Suppressor macrophage (primary cell): ENCODE measurements at places on chromosomes 3 and 15.

- peak; percentile 92 for DNase-seq
These were observed 66.1 kb downstream of the SLC30A4 start for GRCh38 chr15:45456212-45457106.

DNA sequence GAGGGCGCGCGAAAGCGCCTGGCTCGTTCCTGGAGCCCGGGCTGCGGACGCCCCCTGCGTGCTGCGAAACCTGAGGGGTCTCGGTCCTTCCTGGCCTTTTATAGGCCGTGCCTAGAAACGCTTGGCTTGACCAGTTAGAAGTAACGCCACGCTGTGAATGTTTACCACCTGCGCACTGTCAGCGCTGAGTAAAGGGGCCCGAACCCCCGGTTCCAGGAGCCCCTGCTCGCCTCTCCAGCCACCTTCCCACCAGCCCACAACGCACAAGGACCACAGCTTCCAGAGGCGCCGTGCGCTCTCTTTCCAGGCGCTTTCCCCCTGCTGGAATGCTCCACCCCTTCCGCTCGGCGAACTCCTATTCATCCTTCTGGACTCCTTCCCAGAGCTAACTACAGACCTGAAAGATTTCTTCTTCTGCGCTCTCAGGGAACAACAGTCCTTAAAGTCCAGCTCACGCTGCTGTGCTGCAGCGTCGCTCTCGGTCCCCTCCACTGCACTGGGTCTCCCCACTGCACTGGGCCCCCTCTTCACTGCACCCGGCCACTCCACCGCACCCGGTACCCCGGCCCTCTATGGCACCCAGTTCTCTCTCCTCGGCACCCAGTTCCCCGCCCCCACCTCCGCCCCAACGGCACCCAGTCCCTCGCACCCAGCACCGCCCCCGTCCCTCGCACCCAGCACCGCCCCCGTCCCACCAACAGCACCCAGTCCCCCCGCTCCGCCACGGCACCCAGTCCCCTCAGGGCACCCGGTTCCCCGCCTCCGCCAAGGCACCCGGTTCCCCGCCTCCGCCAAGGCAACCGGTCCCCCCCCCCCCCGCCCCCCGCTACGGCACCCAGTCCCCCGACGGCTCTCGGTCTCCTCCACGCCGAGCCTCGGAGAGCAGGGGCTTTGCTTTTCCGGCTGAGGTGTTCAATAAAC, 69.8 kb downstream of the SQOR start:
- DNase-seq, result peak; percentile 9

GRCh38 chr3:134057654-134058110, 28.0 kb upstream of the SLCO2A1 start:
- DNase-seq, result peak; percentile 4

- DNase-seq, result no peak
These were observed 118.2 kb downstream of the KLF13 start for GRCh38 chr15:31444844-31445243.

GRCh38 chr3:148816427-148816826, 11.2 kb upstream of the CPB1 start:
- DNase-seq, result no peak

DNA sequence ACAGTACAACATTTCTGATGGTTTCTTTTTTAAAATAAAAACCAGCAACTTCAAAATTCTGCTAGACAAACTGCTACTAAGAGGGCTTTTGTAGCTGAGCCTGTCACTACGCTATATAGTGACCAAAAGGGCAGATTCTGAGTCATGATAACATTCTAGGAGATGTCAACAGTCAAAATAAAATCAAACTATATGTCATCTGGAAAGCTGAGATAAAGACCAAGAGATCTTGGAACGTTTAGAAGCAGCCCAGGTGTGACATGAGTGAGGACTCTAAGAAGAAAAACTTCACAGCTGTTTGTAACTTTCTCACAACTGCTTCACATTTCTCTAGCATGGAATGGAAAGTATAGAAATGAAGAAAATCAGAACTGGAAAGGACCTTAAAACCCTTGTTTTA, 84.6 kb downstream of the FILIP1L start:
- no peak for DNase-seq

DNA sequence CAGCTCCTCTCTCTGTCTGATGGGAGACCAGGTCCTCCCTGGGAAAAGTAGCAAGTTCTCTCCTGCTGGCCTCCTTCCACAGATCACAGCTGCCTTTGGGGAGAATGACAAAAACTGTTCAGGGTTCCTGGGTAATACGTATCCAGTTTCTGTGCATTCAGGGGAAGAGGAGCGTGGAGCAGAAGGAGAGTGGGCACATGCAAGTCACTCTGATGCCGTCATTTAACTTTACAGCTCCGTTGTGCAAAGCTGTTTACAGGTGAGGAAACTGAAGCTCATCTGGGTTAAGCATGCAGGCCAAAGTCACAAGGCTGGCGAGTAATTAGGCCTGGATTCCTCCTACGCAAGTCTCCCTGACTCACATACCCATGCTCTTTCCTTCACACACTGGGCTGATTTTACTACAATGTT, 7.5 kb upstream of the TM4SF1 start:
- DNase-seq, result peak; percentile 86

DNA sequence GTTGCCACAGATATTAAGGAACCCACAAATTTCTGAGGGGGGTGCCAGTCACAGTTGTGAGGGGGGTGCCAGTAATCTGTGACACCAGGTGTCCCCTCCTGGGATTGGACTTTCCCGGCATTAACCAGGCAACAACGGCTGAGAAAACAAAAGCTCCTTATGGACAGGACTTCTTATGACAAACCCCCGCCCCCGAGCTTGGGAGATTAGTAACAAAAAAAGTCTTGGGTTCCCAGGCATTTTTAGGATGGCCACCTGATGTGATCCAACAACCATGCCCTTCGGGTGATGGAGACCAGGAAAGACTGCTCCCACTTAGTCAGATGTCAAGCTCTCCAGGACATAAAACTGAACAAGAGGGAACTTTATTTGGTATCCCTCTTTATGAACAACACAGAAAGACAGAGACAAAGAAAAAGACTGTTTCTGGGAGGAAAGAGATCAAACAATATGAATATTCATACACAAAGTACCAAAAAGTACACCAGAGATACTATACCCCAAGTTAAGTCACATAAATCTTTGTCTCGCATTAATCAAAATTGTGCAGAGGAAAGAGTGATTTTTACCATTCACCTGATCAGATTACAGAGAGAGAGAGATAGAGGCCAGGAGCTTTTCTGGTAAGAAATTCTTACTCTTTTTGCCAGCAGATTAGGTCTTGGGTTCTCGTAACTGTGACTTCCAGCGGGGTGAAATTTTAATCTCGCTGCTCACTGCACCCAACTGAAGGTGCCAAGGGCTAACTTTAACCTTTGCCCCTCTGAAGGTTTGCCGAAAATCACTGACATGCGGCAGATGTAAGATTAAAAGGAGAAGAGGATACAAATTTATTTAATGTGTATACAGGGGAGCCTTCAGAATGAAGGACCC, 61.6 kb downstream of the OSTN start:
- no peak for DNase-seq

DNA sequence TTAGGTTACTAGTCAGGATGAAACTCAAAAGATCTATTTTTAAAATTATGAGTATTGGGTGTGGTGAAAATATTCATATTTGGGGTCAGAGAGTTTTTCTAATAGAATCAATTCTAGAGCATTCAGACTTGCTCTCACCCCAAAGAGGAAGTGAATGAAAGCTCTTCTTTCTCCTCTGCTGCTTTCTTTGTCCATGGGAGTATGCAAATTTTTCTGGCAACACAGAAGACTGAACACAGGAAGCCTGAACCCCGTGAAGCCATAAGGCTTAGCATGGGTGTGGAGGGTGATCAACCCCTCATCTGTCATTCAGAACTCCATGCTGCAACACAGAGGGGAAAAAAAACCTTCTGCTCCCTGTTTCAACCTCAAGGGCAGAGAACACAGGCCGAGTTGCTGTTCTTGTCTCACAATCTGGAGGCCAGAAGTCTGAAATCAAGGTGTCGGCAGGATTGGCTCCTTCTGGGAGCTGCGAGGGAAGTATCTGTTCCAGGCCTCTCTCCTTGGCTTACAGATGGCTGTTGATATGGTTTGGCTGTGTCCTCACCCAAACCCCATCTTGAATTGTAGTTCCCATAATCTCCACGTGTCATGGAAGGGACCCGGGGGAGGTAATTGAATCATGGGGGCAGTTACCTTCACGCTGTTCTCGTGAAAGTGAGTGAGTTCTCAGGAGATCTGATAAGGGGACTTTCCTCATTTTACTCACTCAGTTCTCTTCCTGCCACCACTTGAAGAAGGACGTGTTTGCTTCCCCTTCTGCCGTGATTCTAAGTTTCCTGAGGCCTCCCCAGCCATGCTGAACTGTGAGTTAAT, 33.7 kb upstream of the CD47 start:
- DNase-seq, result peak; percentile 78

DNA sequence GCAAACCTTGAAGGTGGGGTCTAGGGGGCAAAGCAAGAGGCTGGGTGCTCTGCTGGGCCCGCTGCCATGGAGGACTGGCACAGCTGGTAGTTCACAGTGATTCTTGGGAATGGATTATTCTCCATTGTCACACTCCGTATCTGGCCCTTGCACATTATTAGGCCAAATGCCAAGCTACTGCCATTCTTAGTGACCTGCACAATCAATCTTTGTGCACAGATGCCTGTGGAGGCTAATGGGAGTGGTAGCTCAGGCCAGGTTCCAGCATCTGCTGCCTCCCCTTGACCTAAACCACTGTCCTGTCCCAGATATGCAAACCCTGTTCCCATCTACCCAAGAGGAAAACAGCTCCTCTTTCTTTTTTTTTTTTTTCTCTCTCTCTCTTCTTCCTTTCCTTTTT, 67.5 kb downstream of the TIPARP start:
- no peak for DNase-seq

- DNase-seq, result peak; percentile 11
These were observed 152.6 kb downstream of the BBX start for GRCh38 chr3:107675233-107675900.

- no peak for DNase-seq
These were observed 204.7 kb downstream of the TBL1XR1 start for GRCh38 chr3:176992565-176992964.

- no peak for DNase-seq
These were observed 261.7 kb downstream of the PLOD2 start for GRCh38 chr3:145899241-145899640.
